Natural killer cell treated with Interleukin-12 subunit alpha and Interleukin-12 subunit beta and Interleukin-15 and Interleukin-18, amount 100 ng/mL, for 72 hours (primary cell): ENCODE measurements at places on chromosomes 3 and 15. TPM values are rescaled to one million over a fixed set of nuclear protein-coding genes. Genes with fewer than 3 reads are reported as not detected.

DNA sequence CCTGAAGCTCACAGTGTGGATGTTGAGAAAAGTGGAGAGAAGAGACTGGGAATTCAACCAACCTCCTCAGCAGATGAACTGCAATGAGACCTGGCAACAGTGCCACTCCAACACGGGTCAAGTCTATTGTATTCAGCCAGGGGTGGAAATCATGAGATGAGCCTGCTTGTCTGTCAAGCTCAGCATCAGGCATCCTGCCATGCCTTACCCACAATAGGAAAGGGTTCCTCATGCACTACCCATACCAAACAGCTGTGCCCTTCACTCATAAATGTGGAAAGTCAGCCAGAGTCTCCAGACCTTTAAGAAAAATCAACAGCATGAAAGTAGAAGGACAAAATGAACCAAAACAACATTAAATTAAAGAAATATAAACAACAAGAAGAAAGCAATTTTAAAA, 542.1 kb downstream of the EPHB1 start:
- no peak for DNase-seq

DNA sequence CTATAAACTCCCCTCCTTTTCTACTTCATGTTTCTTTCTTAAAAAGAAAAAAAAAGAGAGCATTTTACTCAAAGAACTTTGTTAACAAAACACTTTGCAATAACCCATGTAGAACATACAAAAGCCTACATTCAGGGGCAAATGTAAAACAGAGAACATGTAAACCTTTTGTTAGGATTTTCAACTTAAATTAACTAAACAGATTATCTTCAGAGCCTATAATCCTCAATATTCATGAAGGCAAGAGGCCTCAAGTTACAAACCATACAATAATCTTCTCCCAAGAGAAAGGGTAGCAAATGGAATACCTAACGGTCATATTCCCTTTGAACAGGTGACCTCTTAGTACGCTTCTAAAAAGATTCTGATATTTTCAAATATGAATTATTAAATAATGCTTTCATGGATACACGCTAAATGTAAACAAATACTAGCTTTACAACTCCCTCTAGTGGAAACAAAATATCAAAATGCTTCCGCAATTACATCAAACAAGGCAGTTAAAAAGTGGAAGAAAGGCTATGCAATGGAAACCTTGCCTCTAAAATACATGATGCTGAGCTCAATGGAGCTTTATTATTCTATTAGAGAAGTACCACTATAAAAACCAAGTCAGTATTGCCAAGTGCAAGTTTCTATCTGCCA, 9.9 kb downstream of the CEP152 start:
- no peak for DNase-seq

DNA sequence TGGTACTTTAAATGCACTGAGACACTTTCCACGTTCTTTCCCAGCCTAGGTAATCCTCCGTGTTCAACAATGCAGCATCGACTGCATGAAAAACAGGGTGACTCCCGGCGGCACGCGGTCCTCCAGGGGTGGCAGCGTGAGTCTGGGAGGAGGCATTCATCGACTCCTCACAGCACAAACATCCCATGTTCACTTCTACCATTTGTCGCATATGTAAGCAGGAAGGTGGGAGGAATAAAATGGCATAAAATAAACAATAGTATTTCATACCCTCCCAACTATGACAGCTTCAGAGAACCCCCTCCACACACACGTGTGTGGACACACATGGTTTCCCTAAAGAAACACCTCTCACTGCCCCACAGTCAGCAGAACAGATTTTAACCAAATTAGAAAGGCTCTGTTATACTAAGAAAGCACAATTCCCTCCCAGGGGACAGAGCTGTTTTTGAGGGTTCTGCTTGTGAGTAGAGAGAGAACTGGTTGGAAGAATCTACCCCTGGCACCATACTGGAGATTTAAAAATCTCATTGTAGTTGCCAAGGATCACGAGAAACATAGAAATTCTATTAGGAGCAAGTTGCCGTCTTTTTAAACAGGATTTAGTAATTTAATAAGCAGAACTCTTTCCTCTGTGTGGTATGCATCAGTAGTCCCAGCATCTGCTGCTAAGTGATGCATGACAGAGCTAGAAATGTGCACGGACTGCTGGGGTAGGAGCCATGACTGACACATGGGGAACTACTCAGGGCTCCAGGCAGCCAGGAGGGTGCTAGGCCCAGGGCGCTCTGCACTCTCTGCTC, 6.0 kb downstream of the FAM43A start:
- DNase-seq = no peak

GRCh38 chr3:193114431-193115340, 126.3 kb upstream of the PLAAT1 start:
- no peak for DNase-seq

- DNase-seq = no peak
Measured at GRCh38 chr3:160486459-160486869, 36.9 kb upstream of the TRIM59 start.

GRCh38 chr15:84722628-84723027, 6.7 kb upstream of the SEC11A start:
- no peak for DNase-seq

Gene CRYGS
- total RNA-seq = 4.5 TPM

Gene LIPC
- 1.5 TPM for total RNA-seq

Gene LTK
- 0.47 TPM for total RNA-seq

GRCh38 chr3:8371085-8371551, 130.5 kb upstream of the LMCD1 start:
- no peak for DNase-seq

GRCh38 chr15:35256551-35256950, 171.5 kb upstream of the NANOGP8 start:
- DNase-seq = no peak

DNA sequence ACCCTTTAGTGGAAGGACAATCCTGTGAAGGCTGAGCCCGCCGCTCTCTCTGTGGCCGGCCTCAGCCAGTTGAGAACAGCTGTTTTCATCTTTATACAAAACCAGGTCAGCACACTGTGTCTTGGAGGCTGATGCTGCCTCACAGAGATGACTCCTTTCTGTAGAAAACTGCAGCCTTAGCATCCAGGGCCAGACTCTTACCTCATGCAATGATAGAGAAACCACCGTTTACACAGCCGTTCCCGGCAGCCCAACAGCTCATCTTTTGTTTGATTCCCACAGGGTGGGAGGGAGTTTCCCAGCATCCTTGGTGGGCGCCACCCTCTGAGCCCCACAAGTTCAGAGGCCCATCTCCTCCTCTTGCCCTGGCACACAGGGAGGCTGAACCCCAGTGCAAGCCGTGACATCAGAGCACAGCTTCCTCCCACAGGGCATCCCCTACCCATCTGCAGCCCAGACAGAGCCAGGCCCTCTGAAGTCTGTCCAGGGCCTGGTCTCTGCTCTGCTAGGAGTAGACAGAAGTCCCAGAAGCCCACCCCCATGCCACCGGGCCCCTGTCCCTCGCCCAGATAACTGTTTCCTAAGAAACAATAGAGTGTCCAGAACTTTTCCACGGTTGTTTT, 105.0 kb downstream of the LRRK1 start:
- no peak for DNase-seq

Gene SOX14
- total RNA-seq = not detected

DNA sequence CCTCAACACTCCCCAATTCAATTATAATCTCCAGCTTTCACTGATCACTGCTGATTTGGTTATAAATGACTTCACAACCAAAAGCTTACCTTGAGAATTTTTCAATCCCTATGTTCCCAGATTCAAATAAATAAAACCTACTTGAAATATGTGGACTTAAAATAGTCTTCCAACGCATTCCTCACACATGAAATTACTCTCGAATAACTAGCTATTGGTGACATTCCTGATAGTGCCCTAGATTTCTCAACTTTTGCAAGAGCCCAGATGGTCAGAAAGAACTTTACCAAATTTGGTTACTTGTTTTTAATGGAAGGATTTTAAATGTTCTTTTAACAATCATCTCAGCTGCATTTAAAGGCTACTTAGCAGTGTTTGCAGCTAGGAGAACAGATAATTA, 605.5 kb downstream of the FHIT start:
- no peak for DNase-seq

DNA sequence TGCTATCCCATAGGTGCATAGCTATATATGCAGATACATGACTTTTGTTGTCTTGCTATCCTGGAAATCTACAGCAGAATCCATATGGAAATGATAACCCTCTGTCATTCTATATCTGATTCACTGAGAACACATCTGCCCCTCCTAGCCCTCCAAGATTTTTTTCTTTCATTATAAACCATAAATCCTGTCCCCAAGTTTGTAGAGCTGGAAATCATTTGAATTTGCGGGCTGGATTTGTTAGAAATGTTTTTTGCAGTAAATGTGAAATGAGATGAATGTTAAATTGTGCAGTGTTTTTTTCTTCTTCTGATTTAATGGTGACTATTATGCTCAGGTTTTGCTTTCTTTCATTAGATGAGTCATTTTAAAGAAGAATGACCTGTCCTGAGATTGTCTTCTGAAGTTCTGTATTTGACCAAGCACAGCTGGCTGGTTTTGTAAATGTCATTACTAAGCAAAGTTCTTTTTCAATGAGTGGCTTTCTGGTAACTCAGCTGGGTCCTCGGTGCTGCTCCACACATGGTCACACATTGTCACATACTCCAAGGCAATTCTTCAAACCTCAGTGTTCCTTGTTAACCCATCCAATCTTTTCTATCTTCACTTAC, 25.3 kb upstream of the ABHD17C start:
- DNase-seq = no peak

DNA sequence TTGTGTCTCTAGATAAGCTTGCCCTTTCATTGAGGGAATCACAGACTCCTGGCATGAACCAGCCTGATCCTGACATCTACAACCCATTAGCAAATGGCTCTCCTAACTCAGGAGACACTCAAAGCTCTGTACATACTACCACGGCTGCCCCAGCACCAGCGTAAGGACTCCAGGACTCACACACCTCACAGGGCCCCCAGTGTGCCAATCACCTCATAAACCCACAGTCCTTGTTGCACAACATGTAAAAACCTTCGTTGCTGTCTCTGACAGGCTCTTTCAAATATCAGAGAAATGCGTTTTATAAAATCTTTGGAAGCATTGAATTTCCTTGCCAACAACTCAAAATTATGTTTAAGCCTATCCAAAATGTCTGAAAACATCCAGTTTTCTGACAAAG, 7.3 kb downstream of the FYCO1 start:
- no peak for DNase-seq

GRCh38 chr3:195394024-195394423, 48.8 kb downstream of the ACAP2 start:
- no peak for DNase-seq
